ENCODE measurements at places on chromosomes 16 and 17. TPM values are rescaled to one million over a fixed set of nuclear protein-coding genes. Genes with fewer than 3 reads are reported as not detected.

The CLEC18B gene
- not detected for total RNA-seq

The MYO18A gene
- total RNA-seq, result 51.0 TPM

GRCh38 chr17:14776791-14777190, 475.9 kb downstream of the HS3ST3B1 start:
- no peak overlapping the region for H3K4me3 ChIP-seq
- no peaks in the 10 kb centered on the region for H3K27me3 ChIP-seq
- H3K27ac ChIP-seq, result no peak overlapping the region
- H3K4me1 ChIP-seq, result no peaks in the 10 kb centered on the region
- no peaks in the 10 kb centered on the region for H3K36me3 ChIP-seq

DNA sequence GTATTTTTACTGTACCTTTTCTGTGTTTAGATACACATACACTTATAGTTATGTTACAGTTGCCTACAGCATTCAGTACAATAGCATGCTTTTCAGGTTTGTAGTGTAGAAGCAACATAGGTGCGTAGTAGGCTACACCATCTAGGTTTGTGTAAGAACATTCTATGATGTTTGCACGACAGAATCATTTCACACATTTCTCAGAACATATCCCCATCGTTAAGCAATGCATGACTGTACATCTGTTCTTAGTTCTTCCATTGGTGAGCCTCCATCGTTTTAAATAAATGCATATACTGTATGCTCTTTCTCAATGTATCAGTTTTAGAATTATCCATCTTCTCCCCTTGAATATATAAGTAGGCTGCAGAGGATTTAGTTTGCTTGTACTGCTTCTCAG, 122.6 kb downstream of the PITPNC1 start:
- no peak overlapping the region for H3K27ac ChIP-seq
- H3K36me3 ChIP-seq, result no peaks in the 10 kb centered on the region
- no peaks in the 10 kb centered on the region for H3K27me3 ChIP-seq

- no peaks in the 10 kb centered on the region for H3K27me3 ChIP-seq
- no peak for DNase-seq
- H3K4me1 ChIP-seq, result no peaks in the 10 kb centered on the region
- no peak overlapping the region for H3K27ac ChIP-seq
Observed at GRCh38 chr16:20799599-20799998, 6.7 kb downstream of the ERI2 start.

DNA sequence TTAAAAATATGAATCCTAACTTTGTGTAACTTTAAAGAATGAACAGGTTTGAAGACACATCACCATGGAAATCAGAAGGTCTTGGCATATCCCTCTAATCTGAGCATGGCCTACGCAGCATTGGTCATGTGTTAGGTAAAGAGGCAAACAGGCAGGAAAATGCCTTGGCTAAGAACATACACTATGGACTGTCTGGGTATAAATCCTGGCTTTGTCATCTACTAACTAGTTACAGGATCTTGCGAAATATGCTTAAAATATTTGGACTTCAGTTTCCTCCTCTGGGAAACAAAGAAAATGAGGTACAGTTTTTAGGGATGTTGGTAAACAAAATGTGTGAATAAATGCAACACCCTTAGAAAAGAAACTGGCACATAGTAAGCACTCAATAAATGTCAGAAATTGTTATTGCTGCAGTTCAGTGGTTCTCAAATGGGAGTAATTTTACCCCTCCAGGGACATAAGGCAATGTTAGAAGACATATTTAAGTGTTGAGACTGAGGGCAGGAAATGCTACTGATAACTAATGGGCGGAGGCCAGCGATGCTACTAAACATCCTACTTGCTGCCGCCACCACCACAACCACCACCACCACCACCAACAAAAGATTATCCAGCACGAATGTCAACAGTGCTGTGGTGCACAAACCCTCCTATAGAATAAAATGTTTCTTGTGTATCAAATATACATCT, 770.8 kb upstream of the SOX9 start:
- no peak overlapping the region for H3K4me3 ChIP-seq
- no peaks in the 10 kb centered on the region for H3K36me3 ChIP-seq
- H3K27ac ChIP-seq, result no peak overlapping the region

DNA sequence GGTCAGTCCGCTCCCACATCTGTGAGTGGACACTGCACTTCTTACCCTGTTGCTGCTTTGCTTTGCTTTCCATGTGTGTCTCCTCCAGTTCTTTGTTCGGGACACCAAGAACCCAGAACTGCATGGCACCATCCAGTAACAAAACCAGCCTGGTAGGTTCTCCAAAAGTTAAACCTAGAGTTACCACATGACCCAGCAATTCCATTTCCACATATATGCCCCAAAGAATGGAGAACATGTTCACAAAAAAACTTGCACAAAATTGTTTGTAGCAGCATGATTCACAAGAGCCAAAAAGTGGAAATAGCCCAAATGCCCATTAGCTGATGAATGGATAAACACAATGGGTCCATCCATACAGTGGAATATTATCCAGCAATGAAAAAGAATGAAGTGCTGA, 10.3 kb upstream of the CCL22 start:
- H3K27me3 ChIP-seq, result no peaks in the 10 kb centered on the region
- H3K4me1 ChIP-seq, result no peaks in the 10 kb centered on the region
